Neural progenitor cell (in vitro differentiated cells): ENCODE measurements at places on chromosomes 2 and 18. TPM values are rescaled to one million over a fixed set of nuclear protein-coding genes. Genes with fewer than 3 reads are reported as not detected.

- no peak for DNase-seq
Measured at GRCh38 chr2:182816866-182817265, 49.6 kb downstream of the FRZB start.

GRCh38 chr2:46554397-46554796 is 75.0 kb downstream of the TMEM247 start:
- DNase-seq: no peak

Gene PKDCC
- 70.4 and 133 TPM in 2 replicates for total RNA-seq

Gene CACNB4
- total RNA-seq: 8.9 and 14.2 TPM in 2 replicates

DNA sequence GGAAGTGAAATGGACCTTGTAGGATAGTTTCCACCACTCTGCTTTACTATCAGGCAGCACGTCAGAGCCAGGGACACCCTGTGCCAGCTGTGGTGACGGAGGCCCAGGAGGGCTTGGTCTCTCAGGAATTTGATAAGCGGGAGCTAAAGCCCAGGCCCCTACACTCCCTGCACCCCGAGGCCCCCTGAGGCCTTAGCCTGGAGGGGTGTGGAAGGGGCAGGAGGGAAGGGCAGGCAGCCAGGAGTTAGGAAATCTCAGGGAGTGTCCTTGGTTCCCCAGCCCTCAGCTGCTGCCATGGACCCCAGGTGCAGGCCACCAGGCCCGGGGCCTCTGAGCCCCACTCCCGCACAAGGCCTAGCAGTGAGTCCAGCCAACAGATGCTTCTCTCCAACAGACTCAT is 38.2 kb downstream of the PDIA6 start:
- DNase-seq: no peak

DNA sequence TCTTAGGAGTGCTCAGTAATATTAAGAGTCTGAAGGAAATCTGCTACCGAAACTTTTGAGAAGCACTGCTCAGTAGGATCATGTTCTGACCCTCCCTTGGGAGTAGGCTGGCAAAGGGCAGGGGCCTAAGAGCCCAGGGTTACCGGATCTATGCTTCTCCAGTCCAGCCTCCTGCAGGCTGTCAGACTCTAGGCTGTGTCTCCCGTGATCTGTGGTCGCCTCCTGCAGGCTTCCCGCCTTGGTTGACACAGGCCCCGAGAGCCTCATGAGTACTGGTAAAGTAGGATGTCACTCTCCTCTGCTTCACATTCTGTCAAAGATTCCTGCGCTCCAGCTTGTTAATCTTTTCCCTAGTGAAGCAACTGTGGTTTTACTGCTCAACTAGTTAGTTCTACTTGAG is 647.8 kb upstream of the RAB6C start:
- peak; percentile 9 for DNase-seq

Gene LRRTM4
- 17.3 and 20.4 TPM in 2 replicates for total RNA-seq
